Activated CD4-positive, alpha-beta T cell treated with anti-CD3 and anti-CD28 coated beads, Interleukin-2, amount 50 U/mL, for 48 hours (primary cell): ENCODE measurements at places on chromosomes 1 and 21.

- no peak for DNase-seq
Measured at GRCh38 chr1:206963119-206963712, 7.0 kb downstream of the FCAMR start.

DNA sequence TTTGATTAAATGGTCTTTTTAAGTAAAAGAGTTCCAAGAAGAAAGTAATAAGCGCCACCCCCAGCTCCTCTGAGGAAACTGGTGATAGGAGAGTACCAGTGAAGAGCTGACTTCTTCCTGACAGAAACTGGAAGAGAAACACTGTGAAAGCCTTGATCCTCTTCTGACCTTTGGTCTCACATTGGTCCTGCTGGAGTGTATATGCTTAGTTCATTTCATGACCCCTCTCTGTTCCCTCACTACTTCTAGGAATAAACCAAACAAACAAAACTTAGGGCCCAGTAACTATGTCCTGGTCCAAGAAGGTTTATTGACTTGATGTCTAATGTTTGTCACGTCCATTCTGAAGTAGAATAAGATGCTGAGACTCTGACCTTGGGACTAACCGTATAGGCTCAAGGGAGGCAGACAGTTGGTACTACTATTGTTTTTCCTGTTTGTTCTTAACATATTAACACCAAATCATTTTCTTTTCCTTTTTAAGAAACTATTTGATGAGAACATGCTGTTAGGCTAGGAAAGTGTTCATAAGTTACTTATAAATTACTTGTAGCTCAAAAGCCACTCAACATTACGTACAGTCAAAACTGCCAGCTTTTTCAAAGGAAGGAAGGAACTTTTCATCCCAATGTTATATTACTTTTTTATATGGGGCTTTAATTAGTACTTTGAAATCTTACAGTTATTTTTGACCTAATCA is 57.9 kb downstream of the MIER1 start:
- no peak for DNase-seq

- DNase-seq: no peak
Measured at GRCh38 chr1:31064718-31065309, 703 bp downstream of the PUM1 start.

- DNase-seq: no peak
Measured at GRCh38 chr1:25664357-25665199, 48.0 kb downstream of the MAN1C1 start.

- DNase-seq: no peak
Measured at GRCh38 chr1:151005729-151006319, 878 bp downstream of the MINDY1 start.

GRCh38 chr1:156658496-156658895 is 16.6 kb downstream of the BCAN start:
- no peak for DNase-seq

DNA sequence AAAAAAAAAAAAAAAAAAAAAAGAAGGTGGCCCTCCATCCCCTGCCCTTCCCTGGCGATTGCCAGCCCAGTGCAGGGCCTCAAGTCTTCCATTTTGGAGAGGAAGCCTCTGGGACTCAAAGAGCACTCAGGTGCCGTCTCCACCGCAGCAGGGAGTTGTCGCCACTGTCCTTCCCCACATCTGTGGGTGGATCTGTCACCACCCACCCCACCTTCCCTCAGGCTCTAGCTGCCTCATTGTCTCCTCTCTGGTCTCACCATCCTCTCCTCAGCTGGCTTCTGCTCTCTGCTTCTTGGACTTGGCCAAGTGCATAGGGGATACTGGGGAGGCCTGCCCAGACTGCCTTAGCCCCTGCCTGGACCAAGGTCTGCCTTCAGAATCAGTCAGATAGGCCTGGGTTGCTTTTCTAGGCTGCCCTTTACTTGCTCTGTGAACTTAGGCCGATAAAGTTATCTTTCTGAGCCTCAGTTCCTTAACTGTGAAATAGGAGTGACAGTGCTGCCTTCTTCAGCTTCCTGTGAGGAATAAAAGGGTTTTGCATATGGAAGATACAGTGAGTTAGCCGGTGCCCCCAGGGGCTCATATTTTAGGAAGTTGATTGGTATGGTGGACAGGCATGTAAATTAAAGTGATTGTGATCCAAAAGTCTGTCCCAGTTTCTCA is 15.8 kb downstream of the RCC1 start:
- DNase-seq: no peak

DNA sequence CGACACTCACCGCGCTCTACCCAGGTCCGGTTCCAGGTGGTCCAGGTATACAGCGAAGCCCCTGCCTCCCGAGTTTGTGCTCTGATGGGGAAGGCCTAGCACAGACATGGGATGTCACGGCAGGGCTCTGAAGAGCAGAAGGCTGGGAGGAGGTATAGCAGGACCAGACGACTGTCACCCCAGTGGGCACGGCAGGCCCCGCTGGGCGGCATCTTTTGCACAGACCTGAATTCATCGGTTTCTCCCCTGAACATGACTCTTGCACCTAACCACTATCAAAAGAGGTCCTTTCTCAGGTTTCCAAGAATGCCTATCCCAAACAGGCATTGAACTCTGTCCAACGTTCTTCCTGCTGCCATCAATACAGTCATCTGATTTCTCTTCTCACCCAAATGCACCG is 30.6 kb downstream of the ARHGEF16 start:
- no peak for DNase-seq

DNA sequence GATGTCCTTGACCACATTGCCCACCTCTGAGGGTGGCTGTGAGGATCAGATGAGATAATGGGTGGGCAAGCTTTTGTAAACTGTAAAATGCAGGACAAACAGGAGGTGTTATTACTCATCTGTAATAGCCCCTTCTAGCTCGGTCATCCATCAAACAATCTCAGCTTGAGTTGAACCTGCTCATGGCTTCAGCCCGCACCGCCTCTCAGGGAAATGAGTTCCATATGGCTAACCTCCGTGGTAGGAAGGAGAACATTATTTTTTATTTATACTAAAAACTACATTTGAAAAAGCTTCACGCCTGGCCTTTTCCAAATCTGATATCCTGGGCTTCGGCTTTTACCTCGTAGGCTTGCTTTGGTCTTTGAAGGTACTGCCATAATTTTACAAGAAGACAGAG is 116.2 kb upstream of the USP24 start:
- DNase-seq: no peak

DNA sequence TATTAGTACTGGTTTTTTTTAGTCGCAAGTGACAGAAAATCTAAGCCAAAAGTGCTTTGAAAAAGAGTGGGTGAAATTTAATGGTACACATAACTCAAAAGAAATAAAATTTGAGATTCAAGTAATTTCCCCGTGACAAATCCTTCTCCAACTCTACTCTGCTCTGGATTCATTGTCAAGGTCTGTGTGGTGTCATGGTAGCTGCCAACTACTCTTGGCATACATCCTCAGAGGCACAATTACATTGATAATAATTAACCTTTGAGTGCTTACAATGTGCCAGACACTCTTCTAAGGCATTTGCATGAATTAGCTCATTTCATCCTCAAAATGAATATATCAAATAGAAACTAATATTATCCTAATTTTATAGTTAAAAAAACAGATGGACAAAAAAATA is 1153.9 kb upstream of the NCAM2 start:
- DNase-seq: no peak

GRCh38 chr1:162757476-162757875 is 33.0 kb upstream of the HSD17B7 start:
- no peak for DNase-seq

- DNase-seq: no peak
Measured at GRCh38 chr1:116997636-116998035, 3.9 kb upstream of the CD101 start.

DNA sequence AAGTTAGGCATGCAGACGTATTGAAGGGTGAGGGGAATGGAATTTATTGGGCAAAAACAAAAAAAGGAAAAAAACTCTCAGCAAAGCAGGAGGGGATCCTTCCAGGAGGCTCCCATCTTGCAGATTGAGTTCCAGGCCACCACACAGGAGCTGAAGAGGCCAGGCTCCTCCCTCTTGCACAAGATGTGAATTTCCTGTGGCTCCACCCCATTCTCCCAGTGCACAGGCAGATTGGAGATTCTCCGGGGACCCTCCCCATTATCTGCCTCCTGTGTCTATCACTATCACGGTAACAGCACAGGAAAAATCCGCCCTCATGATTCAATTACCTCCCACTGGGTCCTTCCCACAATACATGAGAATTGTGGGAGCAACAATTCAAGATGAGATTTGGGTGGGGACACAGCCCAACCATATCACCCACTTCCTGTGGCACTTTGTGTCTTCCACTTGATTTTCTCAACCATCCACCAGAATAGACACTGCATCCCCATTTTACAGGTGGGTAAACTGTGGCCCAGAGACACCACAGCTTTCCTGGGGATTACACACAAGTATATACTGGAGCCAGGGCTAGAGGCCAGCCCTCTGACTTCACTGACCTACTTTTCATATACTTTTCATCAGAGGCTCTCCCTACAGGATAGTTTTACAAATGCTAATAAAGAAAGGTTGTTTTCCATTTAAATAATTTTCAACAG is 18.9 kb upstream of the COL6A1 start:
- no peak for DNase-seq

DNA sequence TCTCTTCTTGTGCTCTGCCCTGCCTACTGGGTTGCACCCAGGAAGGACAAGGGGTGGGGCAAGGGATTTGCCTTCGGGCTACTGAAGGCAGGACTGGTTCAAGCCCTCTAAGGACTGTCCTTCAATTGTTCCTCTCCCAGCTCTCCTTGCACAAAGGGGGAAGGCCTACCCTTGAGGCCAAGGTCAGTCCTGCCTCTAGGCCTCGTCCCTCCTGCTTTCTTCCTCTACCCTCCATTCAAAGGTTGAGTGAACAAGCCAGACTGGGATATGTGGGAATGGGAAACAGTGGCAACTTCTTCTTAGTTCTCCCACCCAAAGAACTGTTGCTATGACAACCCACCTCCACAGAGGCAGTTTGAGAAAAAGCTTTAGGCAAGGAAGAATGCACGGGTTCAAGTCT is 2.7 kb downstream of the LURAP1 start:
- DNase-seq: no peak

GRCh38 chr1:15332952-15333715 is 76.6 kb upstream of the EFHD2 start:
- DNase-seq: no peak

GRCh38 chr1:221878134-221878533 is 136.2 kb upstream of the DUSP10 start:
- DNase-seq: no peak

- DNase-seq: no peak
Measured at GRCh38 chr1:65955071-65955470, 162.4 kb downstream of the PDE4B start.

GRCh38 chr1:164265232-164265631 is 293.8 kb upstream of the PBX1 start:
- DNase-seq: no peak

DNA sequence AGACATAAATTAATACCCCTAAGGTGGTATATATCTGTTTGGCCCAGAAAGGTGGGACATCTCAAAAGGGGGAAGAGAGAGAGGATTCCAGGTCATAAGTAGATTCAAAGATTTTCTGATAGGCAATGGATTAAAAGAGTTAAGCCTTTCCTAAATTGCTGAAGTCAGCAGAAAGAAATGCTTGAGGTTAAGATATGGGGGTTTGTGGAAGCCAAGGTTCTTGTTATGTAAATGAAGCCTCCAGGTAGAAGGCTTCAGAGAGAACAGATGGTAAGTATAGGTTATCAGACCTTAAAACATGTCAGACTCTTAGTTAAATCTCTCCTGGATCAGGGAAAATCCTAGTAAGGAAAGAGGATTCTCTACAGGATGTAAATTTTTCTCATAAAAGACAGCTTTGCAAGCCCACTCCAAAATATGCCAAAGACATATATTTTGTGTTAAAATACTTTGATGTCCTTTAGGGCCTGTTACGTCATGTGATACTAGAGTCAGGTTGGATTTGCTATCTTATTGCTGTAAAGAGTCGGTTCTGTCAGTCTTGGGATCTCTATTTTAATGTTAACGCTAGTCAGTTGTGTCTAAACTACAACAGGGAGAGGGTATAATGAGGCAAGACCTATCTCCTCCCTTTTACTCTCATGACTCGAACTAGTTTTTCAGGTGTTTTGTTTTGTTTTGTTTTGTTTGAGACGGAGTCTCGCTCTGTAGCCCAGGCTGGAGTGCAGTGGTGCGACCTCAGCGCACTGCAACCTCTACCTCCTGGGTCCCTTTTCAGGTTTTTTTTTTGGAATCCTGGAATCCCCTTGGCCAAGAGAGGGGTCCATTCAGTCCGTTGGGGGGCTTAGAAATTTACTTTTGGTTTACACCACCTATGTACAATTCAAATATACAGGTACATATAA is 30.6 kb downstream of the RGS2 start:
- no peak for DNase-seq

GRCh38 chr1:118185084-118185832 is at the start of gene SPAG17:
Gene SPAG17, minus strand, starts transcription at chr1:118185228. Its CDS starts 71 bp downstream, at chr1:118185157.
- DNase-seq: peak; percentile 11

GRCh38 chr21:14869984-14870852 is 194.6 kb downstream of the NRIP1 start:
- DNase-seq: no peak

DNA sequence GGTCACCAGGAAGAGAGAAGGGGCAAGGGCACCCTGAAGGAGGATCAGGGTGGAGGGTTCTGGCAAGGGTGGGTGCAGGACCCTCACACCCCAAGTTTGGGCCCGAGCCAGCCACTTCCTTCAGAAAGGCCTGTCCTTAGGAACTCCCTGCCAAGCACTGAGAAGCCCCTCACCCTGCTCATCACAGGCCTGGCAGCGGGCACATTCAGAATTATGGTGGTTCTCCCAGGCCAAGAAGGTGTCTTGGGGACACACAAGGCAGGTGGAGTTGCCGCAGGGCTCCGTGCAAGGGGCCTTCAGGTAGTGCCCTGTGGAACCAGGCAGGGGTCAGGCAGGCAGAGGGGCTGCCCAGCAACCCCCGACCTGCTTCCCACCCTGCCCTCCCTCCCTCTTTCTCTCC is 1.1 kb downstream of the TNFRSF25 start:
- DNase-seq: peak; percentile 21

DNA sequence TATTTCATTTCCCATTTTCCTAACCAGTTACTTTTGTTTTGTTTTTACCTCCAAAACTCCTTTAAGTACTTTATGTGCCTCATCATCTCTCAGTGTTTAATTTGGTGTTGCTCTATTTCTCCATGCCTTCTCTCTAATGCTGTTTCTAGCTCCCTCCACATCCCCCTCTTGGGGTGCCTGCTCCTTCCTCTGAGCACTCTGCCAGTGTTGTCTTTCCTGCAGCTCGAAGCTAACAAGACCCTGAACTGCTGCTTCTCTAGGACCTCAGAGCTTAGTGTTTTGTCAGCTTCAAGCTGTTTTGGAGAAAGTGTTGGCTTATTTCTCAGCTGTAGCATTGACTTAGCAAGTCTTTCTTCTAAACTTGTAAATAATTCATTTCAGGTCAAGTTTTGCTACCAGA is 290.6 kb downstream of the DPYD start:
- no peak for DNase-seq

DNA sequence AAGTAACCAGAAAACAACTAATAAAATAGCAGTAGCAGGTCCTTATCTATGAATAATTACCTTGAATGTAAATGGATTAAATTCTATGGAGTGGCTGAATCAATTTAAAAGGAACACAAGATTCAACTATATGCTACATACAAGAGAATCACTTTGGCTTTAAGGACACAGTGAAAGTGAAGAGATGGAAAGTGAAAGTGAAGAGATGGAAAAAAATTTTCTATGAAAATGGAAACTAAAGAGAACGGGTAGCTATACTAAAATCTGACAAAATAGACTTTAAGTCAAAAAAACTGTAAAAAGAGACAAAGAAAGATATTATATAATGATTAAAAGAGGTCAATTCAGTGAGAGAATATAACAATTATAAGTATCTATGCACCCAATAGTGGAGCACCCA is 54.7 kb downstream of the C1orf185 start:
- DNase-seq: no peak

- DNase-seq: no peak
Measured at GRCh38 chr1:238409191-238409850, 518.6 kb upstream of the ZP4 start.

- DNase-seq: no peak
Measured at GRCh38 chr1:116024626-116025025, 48.3 kb downstream of the SLC22A15 start.
